ENCODE measurements at places on chromosomes 5 and 9. TPM values are rescaled to one million over a fixed set of nuclear protein-coding genes. Genes with fewer than 3 reads are reported as not detected.

Gene FOXI1
- total RNA-seq: not detected

Gene MSMP
- total RNA-seq: not detected

Gene NIM1K
- total RNA-seq: not detected

Gene BRINP1
- not detected for total RNA-seq

Gene RAB14
- 18.2 TPM for total RNA-seq

Gene PLPP7
- total RNA-seq: 15.8 TPM

Gene TAF11L10
- not detected for total RNA-seq

Gene ZCCHC10
- total RNA-seq: 1.9 TPM

Gene ERMP1
- 4.8 TPM for total RNA-seq

Gene LSM11
- total RNA-seq: 1.3 TPM

Gene GARNL3
- total RNA-seq: 162 TPM

Gene DMRT3
- not detected for total RNA-seq

Gene ADGRD2
- total RNA-seq: not detected

Gene ZNF300
- 2.9 TPM for total RNA-seq

Gene CDX1
- total RNA-seq: not detected

Gene PCYOX1L
- 1.5 TPM for total RNA-seq

Gene CARD9
- 0.43 TPM for total RNA-seq

Gene CYLC2
- not detected for total RNA-seq

Gene GPR151
- total RNA-seq: not detected

Gene CYSTM1
- 66.3 TPM for total RNA-seq

Gene STK32A
- 6.2 TPM for total RNA-seq

Gene MTX3
- 7.5 TPM for total RNA-seq

Gene IL7R
- 6.6 TPM for total RNA-seq

Gene IRX2
- total RNA-seq: not detected

Gene ORM2
- 0.64 TPM for total RNA-seq

Gene TRPM6
- total RNA-seq: 0.96 TPM

Gene PCDHGB3
- total RNA-seq: 14.4 TPM

Gene FANCC
- total RNA-seq: 0.64 TPM

Gene CENPK
- 5.2 TPM for total RNA-seq

Gene KCNN2
- 10.0 TPM for total RNA-seq

Gene SPATA31A3
- total RNA-seq: not detected

Gene ANKRD34B
- not detected for total RNA-seq

Gene ADAMTSL2
- 3.4 TPM for total RNA-seq

Gene ZNF483
- total RNA-seq: 3.1 TPM

Gene SPATA24
- not detected for total RNA-seq

Gene RNF180
- total RNA-seq: 7.9 TPM

Gene IFNK
- total RNA-seq: not detected

Gene PSD2
- total RNA-seq: not detected

Gene MSH3
- total RNA-seq: 8.7 TPM

Gene NR4A3
- total RNA-seq: 21.3 TPM

Gene NFIB
- total RNA-seq: 99.9 TPM

Gene NTRK2
- 23.8 TPM for total RNA-seq

Gene FOXE1
- total RNA-seq: not detected

Gene SPATA31E1
- total RNA-seq: not detected

Gene MCIDAS
- not detected for total RNA-seq

Gene NUTM2G
- total RNA-seq: not detected

Gene UBE2B
- total RNA-seq: 42.6 TPM

Gene EGFL7
- total RNA-seq: 443 TPM

Gene WDR38
- total RNA-seq: not detected

Gene SLC46A2
- not detected for total RNA-seq

Gene NR2F1
- total RNA-seq: 8.0 TPM

Data from ascending aorta (tissue), 2 donors.